ENCODE measurements at places on chromosomes 6 and 20. TPM values are rescaled to one million over a fixed set of nuclear protein-coding genes. Genes with fewer than 3 reads are reported as not detected.

- no peaks in the 10 kb centered on the region for H3K27me3 ChIP-seq
- no peaks in the 10 kb centered on the region for H3K4me1 ChIP-seq
- no peak overlapping the region for H3K4me3 ChIP-seq
- H3K36me3 ChIP-seq, result no peaks in the 10 kb centered on the region
- DNase-seq, result no peak
Observed at GRCh38 chr6:24504649-24505586, 10.1 kb downstream of the ALDH5A1 start.

DNA sequence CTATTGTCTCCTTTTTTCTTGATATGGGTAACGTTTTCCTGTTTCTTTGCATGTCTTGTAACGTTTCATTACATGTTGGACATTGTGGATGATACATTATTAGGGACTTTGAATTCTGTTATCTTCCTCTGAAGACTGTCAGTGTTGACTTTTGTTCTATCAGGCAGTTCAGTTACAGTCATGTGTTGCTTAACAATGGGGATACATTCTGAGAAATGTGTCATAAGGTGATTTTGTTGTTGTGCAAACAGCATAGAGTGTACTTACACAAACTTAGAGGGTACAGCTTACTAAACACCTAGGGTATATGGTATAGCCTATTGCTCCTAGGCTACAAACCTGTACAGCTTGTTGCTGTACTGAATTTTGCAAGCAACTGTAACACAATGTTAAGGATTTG lies 64.7 kb downstream of the AK9 start:
- no peaks in the 10 kb centered on the region for H3K36me3 ChIP-seq
- no peaks in the 10 kb centered on the region for H3K4me1 ChIP-seq
- H3K27me3 ChIP-seq, result no peaks in the 10 kb centered on the region
- H3K4me3 ChIP-seq, result no peak overlapping the region
- no peak for DNase-seq

DNA sequence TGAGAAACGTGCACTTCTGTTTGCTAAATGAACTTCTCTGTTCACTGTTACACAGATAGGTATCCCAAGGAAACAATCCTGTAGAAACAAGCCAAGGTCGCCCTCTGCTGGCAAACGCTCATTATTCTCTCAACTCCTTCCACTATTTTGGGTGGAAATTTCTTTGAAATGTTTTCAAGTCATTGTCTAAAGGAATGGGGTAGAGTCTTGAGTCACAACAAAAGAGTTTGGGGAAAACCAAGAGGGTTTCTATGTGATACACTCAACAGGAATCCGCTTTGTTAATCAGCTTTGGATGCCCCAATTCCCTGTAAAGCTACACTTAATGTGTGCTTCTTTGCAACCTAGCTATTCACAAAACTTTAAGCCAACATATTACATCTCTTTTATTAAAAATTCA lies 4.6 kb upstream of the RAE1 start:
- no peak overlapping the region for H3K4me3 ChIP-seq
- no peak overlapping the region for H3K27ac ChIP-seq
- peaks cover 10% of the 10 kb centered on the region for H3K4me1 ChIP-seq
- no peaks in the 10 kb centered on the region for H3K27me3 ChIP-seq
- H3K36me3 ChIP-seq, result no peaks in the 10 kb centered on the region

- DNase-seq, result no peak
- H3K27ac ChIP-seq, result no peak overlapping the region
- no peak overlapping the region for H3K4me3 ChIP-seq
- H3K27me3 ChIP-seq, result no peaks in the 10 kb centered on the region
- H3K4me1 ChIP-seq, result no peaks in the 10 kb centered on the region
Observed at GRCh38 chr6:163261361-163261760, 153.2 kb upstream of the QKI start.

DNA sequence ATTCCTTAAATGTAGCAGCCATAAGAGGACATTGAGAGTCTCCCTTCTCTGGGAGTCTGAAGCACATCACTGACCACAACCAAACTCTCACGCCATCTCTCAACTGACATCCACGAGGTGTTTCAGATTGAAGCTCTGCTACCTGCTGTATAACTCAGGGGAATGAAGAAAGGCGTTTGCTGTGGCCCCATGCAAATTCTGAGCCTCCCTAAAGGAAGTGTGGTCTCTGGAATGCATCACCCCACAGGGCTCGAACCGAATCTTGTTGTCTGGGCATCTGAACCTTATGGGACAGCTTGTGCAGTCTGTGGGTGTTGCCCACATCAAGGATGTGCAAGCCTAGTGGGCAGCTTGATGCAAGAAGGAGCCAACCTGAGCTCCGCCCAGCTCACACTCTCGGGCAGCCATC lies 10.9 kb downstream of the PMEPA1 start:
- DNase-seq, result no peak
- peaks cover 21% of the 10 kb centered on the region for H3K36me3 ChIP-seq
- H3K27ac ChIP-seq, result peak overlapping the region; percentile 56
- H3K4me3 ChIP-seq, result no peak overlapping the region
- H3K4me1 ChIP-seq, result peaks cover 45% of the 10 kb centered on the region

- peaks cover 38% of the 10 kb centered on the region for H3K4me1 ChIP-seq
- no peak for DNase-seq
- no peak overlapping the region for H3K4me3 ChIP-seq
- H3K27ac ChIP-seq, result no peak overlapping the region
Observed at GRCh38 chr6:139762587-139763031, 388.2 kb upstream of the CITED2 start.

GRCh38 chr20:22070610-22071058 lies 365.2 kb downstream of the PAX1 start:
- H3K36me3 ChIP-seq, result no peaks in the 10 kb centered on the region
- H3K4me1 ChIP-seq, result no peaks in the 10 kb centered on the region
- DNase-seq, result no peak
- H3K4me3 ChIP-seq, result no peak overlapping the region
- H3K27ac ChIP-seq, result no peak overlapping the region
- no peaks in the 10 kb centered on the region for H3K27me3 ChIP-seq

DNA sequence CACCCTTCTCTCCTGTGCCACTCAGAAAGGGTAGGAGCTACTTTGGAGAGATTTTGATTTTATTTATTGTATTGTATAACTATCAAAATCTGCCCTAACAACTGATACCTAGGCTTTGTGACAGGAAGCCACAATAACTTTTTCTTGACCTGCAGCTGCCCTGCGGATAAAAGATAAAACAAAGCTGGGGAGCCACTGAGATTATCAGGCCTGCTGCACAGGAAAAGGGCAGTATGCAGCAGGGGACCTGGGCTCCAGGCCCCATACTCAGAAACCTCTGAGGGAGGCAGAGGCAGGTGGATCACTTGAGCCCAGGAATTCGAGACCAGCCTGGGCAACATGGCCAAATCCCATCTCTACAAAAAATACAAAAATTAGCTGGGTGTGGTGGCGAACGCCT lies 980 bp upstream of the SNX21 start:
- no peak for DNase-seq
- no peaks in the 10 kb centered on the region for H3K27me3 ChIP-seq
- no peak overlapping the region for H3K27ac ChIP-seq
- H3K4me3 ChIP-seq, result no peak overlapping the region
- H3K36me3 ChIP-seq, result no peaks in the 10 kb centered on the region
- H3K4me1 ChIP-seq, result peaks cover 39% of the 10 kb centered on the region

- H3K4me3 ChIP-seq, result no peak overlapping the region
- no peak overlapping the region for H3K27ac ChIP-seq
- no peaks in the 10 kb centered on the region for H3K36me3 ChIP-seq
- no peak for DNase-seq
- no peaks in the 10 kb centered on the region for H3K27me3 ChIP-seq
Observed at GRCh38 chr6:163250116-163250515, 164.4 kb upstream of the QKI start.

DNA sequence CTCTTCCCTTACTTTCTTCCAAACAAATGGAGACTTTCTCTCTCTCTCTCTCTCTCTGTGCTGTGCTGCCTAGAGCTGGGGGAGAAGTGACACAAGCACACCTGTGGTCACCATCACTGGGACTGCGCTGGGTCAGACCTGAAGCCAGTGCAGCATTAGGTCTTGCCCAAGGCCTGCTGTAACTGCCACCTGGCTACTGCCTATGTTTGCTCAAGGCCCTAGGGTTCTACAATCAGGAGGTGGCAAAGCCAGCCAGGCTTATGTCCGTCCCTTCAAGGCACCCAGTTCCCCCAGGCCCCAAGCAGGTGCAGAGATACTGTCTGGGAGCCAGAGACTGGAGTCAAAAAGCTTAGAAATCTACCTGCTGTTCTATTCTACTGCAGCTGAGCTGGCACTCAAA lies 49.4 kb upstream of the TOP1 start:
- no peaks in the 10 kb centered on the region for H3K36me3 ChIP-seq
- no peak overlapping the region for H3K4me3 ChIP-seq
- no peaks in the 10 kb centered on the region for H3K27me3 ChIP-seq
- no peak for DNase-seq
- H3K4me1 ChIP-seq, result no peaks in the 10 kb centered on the region
- H3K27ac ChIP-seq, result no peak overlapping the region

DNA sequence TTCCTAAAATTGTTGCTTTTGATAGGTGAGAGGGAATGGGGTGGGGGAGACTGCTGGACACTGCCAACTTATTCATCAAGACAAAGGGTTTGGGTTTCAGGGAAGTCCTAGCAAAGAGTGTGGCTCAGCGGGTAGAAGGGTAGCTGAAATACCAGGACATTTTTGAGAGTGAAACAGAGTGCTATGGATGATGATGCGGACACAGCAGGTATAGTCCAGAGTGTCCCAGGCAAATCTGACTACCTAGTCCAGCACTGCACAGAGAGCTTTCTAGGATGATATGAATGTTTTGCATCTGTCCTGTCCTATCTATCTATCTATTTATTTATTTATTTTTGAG lies 154.3 kb downstream of the BCAS1 start:
- no peaks in the 10 kb centered on the region for H3K36me3 ChIP-seq
- no peaks in the 10 kb centered on the region for H3K27me3 ChIP-seq
- peak overlapping the region; percentile 87 for H3K27ac ChIP-seq
- no peak for DNase-seq
- peaks cover 31% of the 10 kb centered on the region for H3K4me1 ChIP-seq
- H3K4me3 ChIP-seq, result peak overlapping the region; percentile 68

DNA sequence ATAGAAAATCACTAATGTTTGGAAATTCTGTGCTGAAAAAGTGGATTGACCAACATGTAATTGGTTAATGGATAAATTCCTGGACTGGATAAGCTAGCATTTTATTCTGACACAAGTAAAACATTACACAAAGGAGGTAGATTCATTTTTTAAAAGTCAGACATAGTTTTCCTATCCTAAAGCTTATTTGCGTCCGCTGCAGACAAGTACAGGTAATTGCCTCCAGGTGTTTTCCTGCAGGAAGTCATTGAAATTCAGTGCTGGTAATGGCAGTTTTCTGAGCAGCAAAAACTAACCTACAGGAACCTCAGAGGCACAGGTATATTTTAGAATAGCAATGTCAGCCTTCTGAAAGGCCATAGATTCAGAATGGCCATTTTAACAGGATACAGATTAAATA lies 20.0 kb upstream of the HIVEP1 start:
- no peak overlapping the region for H3K27ac ChIP-seq
- no peak overlapping the region for H3K4me3 ChIP-seq
- no peaks in the 10 kb centered on the region for H3K27me3 ChIP-seq
- H3K36me3 ChIP-seq, result no peaks in the 10 kb centered on the region

GRCh38 chr20:53660078-53660909 lies 66.7 kb upstream of the ZNF217 start:
- no peaks in the 10 kb centered on the region for H3K36me3 ChIP-seq
- no peak overlapping the region for H3K27ac ChIP-seq
- H3K27me3 ChIP-seq, result no peaks in the 10 kb centered on the region
- H3K4me1 ChIP-seq, result peaks cover 20% of the 10 kb centered on the region
- H3K4me3 ChIP-seq, result no peak overlapping the region

- H3K4me3 ChIP-seq, result no peak overlapping the region
- H3K4me1 ChIP-seq, result peaks cover 25% of the 10 kb centered on the region
- no peaks in the 10 kb centered on the region for H3K27me3 ChIP-seq
- no peak overlapping the region for H3K27ac ChIP-seq
Observed at GRCh38 chr20:10654250-10654610, 19.6 kb downstream of the JAG1 start.

- H3K4me3 ChIP-seq, result no peak overlapping the region
- DNase-seq, result no peak
Observed at GRCh38 chr6:46129291-46129628, 529 bp upstream of the ENPP4 start.

DNA sequence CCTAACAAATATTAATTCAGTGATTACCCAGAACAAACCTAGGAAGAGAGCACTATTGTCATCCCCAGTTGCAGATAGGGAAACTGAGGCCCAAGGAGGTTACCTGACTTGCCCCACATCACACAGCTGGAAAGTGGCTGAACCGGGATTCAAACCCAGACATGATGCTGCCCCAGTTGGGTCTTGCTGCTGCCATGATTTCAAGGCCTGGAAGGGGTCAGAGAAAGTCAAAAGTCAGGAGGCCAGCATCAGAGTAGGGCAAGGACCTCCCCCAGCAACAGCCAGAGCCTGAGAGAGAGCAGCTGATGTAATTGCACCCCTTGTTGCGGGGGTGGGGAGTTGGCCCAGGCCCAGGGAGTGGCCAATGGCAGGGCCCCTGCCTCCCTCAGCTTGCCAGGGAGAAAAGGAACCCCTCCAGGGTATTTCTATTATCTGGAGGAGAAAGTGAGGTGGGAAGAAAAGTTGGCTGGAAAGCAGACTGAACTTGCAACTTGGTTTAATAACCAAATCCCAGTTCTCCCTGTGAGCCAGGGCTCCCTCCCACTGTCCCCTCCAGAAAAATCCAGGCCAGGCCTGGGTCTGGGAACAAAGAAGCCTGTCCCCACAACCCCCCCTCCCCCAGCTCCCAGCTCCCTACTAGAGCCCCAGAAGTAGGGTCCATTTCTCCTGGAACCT lies 83.6 kb downstream of the MRPL14 start:
- H3K27me3 ChIP-seq, result no peaks in the 10 kb centered on the region
- no peak overlapping the region for H3K4me3 ChIP-seq
- H3K4me1 ChIP-seq, result peaks cover 28% of the 10 kb centered on the region
- peak overlapping the region; percentile 12 for H3K27ac ChIP-seq

- H3K36me3 ChIP-seq, result no peaks in the 10 kb centered on the region
- DNase-seq, result no peak
- no peaks in the 10 kb centered on the region for H3K27me3 ChIP-seq
- no peak overlapping the region for H3K27ac ChIP-seq
- no peak overlapping the region for H3K4me3 ChIP-seq
Observed at GRCh38 chr6:90877616-90878015, 290.7 kb upstream of the MAP3K7 start.

GRCh38 chr20:11891077-11891775 lies 26.5 kb upstream of the BTBD3 start:
- H3K27ac ChIP-seq, result peak overlapping the region; percentile 26
- H3K4me1 ChIP-seq, result peaks cover 14% of the 10 kb centered on the region
- no peaks in the 10 kb centered on the region for H3K27me3 ChIP-seq
- DNase-seq, result peak; percentile 69
- peak overlapping the region; percentile 78 for H3K4me3 ChIP-seq

Gene TULP4
- 210 TPM for total RNA-seq

Gene ADGRF1
- total RNA-seq, result not detected

Gene TMEM74B
- total RNA-seq, result not detected

Gene GATA5
- total RNA-seq, result not detected

Gene PPIL1
- 77.8 TPM for total RNA-seq

Gene ECT2L
- not detected for total RNA-seq
